ENCODE measurements at places on chromosomes 5 and 9.

DNA sequence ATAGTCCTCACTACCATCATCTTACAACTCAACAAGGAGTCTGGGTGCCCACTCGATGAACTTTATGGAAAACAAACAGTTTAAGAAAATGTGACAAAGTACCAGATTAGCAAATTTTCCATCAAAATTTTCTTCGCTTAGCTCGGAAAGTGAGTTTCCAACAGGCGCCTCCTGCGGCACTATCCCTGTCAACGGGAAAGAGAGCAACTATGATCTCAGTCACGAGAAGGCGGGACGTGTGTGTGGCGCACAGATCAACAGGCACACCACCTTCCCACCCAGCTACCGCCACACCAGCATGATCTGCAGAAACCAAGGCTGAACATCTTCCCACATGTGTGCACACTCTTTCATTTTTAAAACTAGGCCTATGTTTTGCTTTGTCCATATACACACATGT, 13.7 kb upstream of the INPP5E start:
- no peak for DNase-seq

- DNase-seq = no peak
Measured at GRCh38 chr5:35094948-35095347, 47.2 kb upstream of the AGXT2 start.

- DNase-seq = no peak
Measured at GRCh38 chr5:56838409-56839039, 23.2 kb downstream of the MAP3K1 start.

DNA sequence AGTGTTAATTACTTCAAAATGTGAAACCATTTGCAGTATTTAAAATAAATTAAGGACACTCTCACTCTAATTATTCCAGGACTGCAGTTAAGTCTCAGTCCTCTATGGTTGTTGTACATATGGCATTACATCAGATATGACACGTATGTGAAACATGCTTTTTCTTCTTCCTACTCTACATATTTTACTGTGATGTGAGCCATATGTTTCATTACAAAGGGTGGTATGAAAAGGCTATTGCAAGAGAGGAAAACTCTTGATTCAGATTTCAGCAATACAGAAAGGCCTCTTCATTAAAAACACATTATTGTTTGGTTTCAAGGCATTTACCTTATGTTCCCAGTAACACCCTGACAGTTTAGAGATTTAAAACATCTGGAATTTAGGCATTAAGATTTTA, 964.5 kb upstream of the DMAC1 start:
- no peak for DNase-seq

- DNase-seq = no peak
Measured at GRCh38 chr5:80754900-80755299, 100.1 kb upstream of the DHFR start.

- DNase-seq = no peak
Measured at GRCh38 chr5:14449052-14449661, 132.4 kb upstream of the OTULINL start.

GRCh38 chr5:55858104-55858503, 6.9 kb downstream of the IL31RA start:
- no peak for DNase-seq

DNA sequence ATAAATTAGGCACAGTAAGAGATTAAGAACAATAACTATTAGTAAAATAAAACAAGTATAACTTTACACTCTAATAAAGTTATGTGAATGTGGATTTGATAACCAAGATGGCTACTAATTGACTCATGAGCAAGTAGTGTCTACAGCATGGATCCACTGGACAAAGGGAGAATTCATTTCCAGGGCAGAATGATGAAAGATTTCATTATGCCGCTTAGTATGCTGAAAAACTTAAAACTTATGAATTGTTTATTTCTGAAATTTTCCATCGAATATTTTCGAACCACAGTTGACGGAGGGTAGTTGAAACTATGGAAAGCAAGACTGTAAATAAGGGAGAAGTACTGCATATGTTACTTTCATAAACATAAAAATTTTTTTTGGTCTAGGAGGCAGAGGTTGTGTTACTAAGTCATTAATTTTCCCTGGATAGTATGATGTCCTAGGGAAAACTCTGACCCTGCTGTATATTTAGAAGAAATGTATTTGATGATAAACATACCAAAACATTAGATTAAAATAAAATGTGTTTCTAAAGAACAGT, 24.9 kb upstream of the TARS1 start:
- DNase-seq = no peak

- no peak for DNase-seq
Measured at GRCh38 chr9:112696461-112696860, 21.5 kb downstream of the INIP start.

DNA sequence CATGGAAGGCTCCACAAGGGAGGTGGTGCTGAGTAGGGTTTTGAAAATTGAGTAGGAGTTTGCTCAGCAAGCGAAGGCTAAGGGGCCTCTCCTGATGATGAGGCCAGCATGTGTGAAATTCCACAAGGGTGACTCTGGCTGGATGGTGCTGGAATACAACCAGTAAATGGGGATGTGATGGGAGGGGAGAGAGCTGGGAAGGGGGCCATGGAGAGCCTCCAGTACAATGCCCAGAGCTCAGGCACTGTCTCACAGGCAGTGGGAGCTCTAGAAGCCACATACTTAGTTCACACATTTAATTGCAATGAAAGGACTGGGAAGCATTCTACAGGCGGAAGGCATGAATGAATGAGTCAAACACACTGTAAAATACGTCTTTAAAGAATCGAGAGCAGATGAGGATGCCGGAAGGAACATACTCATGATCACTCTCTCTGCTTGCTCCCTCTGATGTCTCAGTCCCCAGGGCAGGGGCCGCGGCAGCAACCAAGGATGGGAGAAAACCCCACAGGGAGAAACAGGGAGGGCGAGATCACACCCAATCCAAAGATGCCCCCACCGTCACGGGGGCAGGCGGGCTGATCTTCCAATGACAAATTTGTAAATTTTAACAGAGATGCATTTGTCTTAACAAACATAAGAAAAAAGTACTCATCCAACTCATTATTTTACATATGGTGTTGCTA, 261.0 kb downstream of the NSG2 start:
- no peak for DNase-seq

GRCh38 chr9:129866394-129867135, 31.3 kb downstream of the USP20 start:
- no peak for DNase-seq

DNA sequence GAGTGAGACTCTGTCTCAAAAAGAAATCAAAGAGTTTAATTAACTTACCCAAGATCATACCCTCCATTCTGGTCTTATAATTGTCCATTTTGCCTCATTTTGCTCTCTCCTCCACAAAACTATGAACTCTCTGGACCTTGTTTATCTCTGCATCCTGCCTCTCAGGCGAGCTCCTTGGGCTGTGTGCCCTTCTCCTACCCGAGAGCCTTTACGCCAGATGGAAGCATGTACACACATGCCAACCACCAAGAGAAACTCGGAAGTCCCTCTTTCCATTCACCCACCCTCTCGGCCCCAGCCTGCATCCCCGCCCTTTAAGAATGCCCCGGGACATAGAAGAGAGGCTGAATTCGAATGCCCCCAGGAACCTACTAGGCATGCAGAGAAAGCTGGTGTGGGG, 25.9 kb downstream of the CPLX2 start:
- DNase-seq = no peak

DNA sequence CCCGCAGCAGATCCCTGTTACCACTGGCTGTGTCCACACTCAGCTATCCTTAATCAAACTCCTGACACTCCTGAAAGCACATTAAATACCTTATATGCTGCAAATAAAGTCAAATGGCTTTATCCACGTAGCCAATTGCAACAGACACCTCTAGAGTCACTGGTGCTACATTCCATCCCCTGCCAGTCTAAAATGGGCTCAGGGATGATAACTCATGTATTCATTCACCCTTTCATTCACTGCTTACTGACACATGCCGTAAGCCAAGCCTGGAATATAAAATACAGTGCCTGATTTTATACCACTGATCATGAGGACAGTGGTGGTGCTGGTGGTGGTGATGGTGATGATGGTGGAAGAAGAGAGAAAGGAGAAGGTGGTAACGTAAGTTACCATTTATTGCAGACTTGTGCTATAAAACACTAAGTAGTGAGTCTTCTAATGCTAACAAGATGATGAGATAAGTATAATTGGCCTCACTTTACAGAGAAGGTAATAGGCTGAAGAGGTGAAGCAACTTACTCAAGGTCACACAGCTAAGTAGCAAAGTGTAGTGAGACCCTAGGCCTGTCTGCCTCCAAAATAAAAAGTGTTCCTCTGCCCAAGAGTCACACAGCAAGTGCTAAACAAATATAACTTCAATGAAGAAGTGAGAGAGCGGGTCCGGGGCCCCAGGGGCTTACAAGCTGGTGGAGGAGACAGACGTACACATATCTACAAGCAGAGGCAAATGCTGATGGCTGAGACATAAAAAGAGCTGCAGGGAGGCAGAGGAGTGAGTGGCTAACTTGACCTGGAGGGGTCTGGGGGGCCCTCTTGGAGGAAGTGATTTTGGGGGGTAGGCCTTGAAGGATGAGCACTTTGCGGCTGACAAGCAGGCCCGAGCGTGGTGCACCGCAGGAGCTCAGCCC, 1.2 kb downstream of the TTLL11 start:
- no peak for DNase-seq

GRCh38 chr9:86183229-86184137, 76.0 kb downstream of the C9orf153 start:
- DNase-seq = no peak

GRCh38 chr9:1200847-1201251, 150.7 kb downstream of the DMRT2 start:
- no peak for DNase-seq

Measured in activated CD4-positive, CD25-positive, alpha-beta regulatory T cell (primary cell).